ENCODE measurements at places on chromosomes 3 and 15.
A peak's percentile ranks its signal among the peaks of the same experiment; 100 is the strongest.

DNA sequence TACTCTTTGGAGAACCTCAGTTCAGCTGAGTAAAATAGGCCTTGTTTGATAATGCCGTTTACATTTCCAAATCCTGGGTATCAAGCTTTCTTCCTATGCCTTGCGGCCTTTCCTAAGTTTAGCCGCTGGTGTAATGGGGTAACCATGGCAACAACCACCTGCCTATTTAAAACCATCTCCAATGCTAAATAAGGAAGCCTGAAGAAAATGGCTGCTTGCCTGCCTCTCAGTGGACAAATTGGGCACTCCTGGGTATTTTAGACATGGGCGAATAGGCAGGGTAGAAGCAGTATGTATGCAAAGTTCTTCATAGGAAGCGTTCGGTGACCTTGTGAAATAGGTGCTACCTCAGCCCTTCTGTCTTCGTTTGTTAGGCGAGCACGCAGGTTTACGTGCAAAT lies 122.7 kb downstream of the DGKG start:
- DNase-seq: no peak

DNA sequence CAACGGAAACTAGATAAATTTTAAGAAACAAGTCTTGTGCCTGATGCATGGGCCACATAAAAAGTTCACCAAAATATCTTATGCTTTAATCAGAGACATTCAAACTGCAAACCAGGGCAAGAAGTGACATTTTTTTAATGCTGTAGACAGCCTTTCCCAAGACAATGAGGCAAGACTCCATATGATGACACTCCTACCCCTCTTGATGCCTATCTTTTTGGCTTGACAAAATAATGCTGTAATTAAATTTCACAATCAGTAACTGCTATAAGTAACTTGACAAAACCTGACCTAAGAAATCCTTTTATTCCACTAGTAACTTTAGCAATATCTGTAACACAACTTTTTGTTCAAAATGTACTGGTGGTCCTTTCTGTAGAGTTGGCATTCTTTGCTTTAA lies 48.7 kb downstream of the ECT2 start:
- no peak for DNase-seq

- DNase-seq: no peak
These were observed 237.2 kb upstream of the ADAMTS9 start for GRCh38 chr3:64924961-64925360.

DNA sequence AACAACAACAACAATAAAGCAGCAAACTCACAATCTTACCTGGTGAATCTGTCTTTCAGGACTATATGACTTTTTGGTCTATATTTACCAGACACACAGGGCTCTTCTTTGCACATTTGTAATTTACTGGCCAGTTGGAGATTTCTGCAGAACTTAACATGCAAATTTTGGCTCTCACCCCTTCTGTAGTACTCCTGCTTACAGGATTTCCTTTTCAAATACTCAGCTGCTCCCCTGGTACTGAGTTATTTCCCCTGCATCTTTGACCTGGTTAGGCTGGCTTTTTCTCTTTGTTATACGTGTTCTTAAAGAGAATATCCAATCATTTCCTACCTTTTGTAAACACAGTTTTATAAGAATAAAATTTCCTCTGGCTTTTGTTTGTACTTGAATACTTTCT lies 228.0 kb downstream of the MBNL1 start:
- no peak for DNase-seq

DNA sequence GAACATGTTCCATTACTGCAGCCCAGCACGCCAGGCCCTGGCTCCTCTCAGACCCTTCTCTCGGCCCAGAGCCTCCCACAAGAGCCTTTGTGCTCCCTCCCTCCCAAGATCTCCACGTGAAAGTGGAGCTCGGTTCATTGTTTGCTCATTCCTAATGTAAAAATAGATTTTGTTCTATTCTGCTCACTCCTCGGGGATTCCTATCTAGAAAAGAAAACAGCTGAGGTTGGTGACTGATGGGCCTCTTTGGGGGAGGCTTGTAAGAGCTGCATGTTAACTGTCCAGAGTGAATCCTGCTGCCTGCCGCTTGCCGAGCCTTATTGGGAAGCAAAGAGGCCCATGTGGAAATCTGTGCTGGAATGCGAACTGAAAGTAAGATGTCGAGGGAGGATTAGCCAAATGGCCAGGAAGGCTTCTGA lies 267.1 kb downstream of the LRTM1 start:
- no peak for DNase-seq

DNA sequence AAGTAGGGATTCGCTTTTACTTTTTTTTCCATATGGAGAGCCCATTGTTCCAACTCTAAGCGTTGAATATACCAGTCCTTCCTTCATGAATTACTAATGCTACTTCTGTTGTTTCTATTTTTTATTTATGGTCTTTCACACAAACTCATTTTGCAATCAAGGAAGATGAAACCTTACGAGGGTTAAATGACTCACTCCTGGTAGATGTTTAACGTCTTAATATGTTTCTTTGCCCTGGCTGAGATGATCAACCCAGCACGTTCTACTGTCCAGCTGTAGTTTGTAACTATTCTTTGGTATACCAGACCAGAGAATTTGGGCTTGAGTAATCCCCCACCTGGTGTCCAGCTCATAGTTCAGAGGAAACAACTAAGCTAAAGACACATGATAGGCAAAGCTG lies 23.1 kb downstream of the CDCP1 start:
- no peak for DNase-seq

DNA sequence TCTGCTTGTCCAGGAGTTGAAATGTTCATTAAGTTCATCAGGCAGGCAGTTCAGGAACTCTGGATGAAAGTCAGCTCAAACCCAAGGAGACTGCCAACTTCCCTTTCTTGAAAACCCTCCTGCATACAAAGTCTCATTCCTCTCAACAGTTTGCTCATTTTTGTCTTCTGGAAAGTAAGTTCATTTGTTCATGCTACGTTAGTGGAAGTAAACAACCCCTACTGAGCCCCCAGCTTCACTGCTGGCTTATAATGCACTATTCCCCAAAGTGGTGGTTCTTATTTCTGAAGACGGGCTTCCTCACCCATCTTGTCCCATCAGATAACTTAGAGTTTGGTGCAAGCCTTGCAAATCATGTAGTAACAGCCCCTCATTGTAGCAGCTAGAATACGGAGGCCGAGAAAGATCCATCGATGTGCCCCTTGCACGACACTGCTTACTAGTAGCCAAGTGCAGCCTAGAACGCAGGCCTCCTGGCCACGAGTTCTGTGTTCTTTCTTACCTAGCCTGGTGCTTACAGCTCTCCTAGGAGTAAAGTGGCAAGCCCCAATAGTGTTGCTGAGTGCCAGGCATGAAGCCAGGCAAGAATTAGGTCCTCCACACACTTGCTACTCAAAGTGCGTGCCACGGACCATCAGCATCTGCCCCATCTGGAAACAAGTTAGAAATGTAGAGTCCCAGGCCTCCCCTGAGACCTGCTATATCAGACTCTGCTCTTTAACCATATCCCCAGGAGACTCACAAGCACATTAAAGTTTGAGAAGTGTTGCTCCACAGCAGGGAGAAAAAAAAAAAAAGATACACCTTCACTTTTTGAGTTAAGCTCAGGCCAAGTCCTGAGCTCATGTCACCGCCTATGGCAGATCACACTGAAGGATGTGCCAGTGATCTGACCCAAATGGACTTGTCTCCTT lies 82.5 kb downstream of the RFTN1 start:
- DNase-seq: no peak

GRCh38 chr15:33377204-33377603 lies 66.4 kb downstream of the RYR3 start:
- DNase-seq: no peak

DNA sequence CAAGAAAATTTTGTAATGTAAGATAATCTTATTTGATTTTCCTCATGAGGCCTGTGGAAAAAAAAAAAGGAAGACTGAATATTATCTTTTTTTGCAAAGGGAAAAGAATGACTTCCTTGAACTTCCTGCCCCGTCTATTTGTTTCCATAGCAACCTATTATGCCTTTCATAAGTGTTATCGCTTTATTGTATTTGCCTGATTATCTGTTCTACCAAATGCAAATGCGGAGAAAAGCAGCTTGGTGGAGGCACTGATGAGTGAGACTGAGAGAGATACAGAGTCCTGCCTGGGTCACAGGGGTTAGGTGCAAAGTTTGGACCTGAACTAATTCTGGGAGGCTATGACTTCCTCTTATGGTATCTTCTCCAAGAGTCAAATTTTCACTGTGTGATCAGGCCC lies 334.0 kb upstream of the KCNMB2 start:
- no peak for DNase-seq

GRCh38 chr15:84747416-84748273 lies 747 bp upstream of the ZNF592 start:
- DNase-seq: peak; percentile 12

GRCh38 chr15:98635848-98636247 lies 12.5 kb upstream of the IGF1R start:
- DNase-seq: no peak

- DNase-seq: no peak
These were observed 5.5 kb upstream of the ANO10 start for GRCh38 chr3:43627360-43627759.

DNA sequence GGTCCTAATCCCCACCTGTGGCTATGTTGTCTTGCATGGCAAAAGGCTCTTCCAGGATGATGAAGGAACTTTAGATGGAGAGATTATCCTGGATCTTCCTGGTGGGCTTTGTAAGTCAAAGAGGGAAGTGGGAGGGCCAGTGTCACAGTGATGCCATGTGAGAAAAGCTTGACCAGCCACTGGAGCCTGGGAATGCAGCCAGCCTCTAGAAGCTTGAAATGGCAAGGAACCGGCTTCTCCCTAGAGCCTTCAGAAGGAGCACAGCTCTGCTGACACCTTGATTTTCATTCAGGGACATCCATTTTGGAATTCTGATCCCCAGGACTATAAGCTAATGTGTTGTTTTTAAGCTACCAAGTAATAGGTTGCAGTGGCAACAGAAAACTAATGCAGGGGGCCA lies 58.3 kb downstream of the CLEC3B start:
- no peak for DNase-seq

DNA sequence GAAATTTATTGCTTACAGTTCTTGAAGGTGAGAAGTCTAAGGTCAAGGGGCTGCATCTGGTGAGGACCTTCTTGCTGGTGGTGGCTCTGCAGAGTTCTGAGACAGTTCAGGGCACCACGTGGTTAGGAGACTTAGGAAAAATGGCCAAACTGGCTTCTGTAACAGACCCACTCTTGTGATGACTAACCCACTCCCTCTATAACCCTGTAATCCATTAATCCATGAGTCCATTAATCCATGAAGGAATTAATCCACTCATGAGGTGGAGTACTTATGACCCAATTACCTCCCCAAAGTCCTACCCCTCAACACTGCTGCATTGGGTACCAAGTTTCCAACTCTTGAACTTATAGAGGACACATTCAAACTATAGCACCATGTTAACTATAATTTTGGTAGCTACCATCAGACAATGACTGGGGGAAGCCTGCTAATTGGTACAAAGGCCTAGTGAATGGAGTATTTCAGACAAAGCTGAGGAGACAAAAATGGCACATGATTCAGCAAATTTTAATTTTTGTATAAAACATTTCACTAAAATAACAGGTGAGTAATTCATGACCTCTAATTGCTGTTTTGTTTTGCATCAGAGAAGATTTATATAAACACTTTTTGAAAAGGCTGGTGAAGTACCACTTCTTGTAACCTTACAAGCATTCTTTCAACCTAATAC lies 374.1 kb upstream of the TBL1XR1 start:
- DNase-seq: no peak

GRCh38 chr15:71591057-71591456 lies 219.3 kb upstream of the NR2E3 start:
- DNase-seq: no peak

DNA sequence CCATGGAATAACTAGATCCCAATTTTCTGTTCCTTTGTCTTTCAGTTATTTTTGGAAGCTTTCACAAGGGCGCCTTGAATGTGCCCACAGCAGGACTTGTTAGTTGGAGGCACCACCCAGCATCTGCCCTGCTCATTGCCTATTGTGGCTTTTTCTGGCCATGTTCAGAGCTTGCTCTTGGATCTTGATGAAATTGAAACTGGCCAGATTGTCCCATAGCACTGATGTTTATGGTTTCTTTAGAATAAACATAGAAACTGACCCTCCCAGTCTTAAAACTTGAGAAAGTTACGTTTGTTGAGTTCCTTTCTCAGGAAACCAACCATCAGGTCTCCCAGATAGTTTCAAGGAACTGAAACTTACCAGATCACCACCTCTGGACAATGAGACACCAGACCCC lies 474.7 kb downstream of the IL5RA start:
- DNase-seq: no peak

DNA sequence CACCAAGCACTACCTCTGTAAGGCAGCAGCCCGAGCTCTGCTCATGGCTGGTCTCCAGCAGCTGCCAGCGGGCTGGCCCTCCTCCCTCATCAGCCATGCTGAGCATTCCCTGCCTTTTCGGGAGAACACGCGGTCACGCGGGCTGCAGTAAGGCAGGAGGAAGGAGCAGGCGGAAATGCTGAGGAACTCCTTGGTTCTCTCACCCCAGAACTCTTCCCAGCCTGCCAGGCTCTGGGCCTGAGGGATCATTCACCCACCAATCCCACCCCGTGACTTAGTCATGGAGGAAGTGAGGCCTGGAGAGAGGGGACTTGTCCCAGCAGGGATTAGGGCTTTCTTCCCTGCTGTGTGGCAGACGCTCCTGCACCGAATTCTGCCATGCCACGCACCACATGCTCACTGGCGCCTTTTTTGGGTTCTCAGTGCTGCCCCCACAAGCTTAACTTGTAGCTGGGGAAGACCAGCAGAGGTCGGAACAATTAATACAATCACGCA lies 42.9 kb upstream of the RPL32 start:
- DNase-seq: no peak

- DNase-seq: no peak
These were observed 12.9 kb downstream of the CRABP1 start for GRCh38 chr15:78353093-78353492.

GRCh38 chr3:171790574-171790897 lies 19.7 kb downstream of the PLD1 start:
- DNase-seq: no peak

DNA sequence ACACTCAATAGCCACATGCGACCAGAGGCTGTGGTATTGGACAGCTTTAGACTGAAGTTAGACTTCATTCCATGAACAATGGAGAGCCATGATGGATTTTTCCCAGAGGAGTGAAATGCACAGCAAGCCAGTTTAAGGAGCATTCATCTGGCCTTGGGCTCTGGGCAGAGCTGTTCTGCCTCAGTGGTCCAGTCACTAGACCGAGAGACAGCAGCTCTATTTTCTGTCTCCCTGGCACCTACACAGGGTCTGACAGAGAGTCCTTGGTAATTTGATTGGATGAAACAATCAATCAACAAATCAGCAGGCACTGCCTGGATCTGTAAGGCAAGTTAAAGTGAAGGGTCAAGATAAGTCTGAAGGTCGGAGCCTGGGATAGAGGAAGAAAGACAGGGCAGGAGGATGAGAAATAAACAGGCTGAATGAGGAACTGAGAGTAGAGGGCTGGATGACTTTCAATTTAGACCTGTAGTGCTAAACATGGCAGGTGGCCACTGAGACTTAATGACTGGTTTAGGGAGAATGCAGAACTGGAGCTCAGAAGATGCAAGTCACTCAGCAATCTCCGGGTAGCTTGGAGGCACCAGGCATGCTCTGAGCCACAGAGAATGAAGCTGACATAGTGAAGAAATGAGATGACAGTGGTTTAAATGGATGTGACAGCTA lies 98.5 kb upstream of the SLC25A36 start:
- no peak for DNase-seq

Measured in SHP77 treated with DMSO at 0.1 percent for 48 hours (cell line).